ENCODE measurements at places on chromosomes 2 and 18.

DNA sequence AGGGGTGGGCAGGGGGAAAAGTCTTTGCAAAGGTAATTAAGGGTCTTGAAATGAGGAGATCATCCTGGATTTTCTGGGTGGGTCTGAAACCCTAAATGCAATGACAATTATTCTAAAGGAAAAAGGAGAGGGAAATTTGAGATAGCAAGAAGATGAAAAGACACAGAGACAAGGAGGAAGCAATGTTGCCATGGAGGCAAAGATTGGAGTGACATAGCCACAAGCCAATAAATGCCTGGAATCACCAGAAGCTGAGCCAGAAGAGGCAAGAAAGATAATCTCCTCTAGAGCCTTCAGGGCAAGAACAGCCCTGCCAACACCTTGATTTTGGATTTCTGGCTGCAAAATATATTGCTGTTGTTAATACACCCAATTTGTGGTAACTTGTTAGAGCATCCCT is 1246.3 kb upstream of the PIK3C3 start:
- DNase-seq: no peak

DNA sequence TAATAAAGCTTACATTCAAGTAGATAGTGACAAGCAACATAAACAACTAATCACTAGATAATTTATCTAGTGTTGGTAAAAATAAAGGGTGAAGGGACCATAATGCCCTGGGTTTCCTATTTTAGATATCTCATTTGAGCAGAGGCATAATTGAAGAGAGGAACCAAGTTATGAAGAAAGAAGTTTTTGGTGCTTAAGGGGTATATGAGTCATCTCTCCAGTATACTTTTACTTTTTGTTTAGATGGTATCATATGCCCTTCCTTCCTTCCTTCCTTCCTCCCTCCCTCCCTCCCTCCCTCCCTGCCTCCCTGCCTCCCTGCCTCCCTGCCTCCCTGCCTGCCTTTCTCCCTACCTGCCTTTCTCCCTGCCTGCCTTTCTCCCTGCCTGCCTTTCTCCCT is 1053.5 kb upstream of the CELF4 start:
- DNase-seq: no peak

DNA sequence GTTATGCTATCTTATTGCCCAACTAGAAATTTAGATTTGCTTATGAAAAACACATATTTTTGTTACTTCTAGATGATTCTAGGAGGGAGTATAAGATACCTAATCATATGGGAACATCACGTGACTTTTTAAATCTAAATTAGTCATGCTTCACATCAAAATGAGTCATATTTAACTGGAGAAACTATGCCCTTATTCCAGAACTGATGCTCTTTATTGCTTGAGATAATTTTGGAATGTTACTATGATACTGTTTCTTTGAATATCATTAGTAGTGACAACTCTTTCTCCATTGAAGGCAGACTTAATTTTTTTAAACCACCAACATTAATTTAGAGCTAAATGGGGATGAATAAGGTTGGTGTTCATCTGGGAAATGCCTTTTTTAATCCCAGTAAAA is 19.9 kb upstream of the ELAC1 start:
- DNase-seq: no peak

GRCh38 chr18:26710470-26711096 is 154.9 kb downstream of the AQP4 start:
- DNase-seq: no peak

- DNase-seq: peak; percentile 45
Measured at GRCh38 chr2:205766779-205767359, 84.6 kb downstream of the NRP2 start.

- no peak for DNase-seq
Measured at GRCh38 chr2:51201295-51201694, 169.4 kb upstream of the NRXN1 start.

DNA sequence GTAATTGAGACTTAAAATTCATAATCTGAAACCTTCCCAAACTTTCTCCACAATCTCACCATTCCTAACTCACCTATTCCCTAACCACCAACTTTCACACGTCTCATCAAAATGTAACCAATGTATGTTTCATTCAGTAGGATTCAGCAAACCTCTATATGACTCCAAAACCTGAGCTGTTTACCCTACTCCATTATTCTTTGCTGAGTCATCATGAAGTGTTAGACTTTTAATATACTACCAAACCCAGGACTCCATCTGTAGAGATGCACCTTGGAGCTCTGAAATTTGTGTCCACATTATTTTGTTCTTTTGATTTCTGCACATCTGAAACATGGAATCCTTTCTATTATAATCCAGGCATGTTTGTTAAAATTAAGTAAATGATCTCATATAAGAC is 727.0 kb upstream of the PIK3C3 start:
- DNase-seq: no peak

DNA sequence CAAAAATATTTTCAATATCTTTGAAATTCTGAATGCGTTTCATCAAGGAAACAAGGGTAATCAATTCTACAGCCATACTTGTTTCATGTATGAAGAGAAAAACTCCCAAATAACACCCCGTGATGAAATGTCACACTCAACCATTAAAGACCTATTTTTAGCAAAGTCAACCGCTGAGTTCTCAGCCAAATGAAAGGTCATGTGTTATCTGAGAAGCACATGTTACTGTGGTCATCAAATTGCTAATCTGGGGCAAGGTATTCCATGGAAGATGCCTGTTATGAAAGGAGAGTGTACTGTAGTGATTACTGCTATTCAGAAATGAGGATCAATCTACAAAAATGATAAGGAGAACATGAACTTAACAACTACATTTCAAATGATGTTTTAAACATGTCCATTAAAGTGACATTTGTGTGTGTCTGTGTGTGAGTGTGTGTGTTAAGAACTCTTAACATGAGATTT is 126.7 kb downstream of the BCL2 start:
- no peak for DNase-seq

DNA sequence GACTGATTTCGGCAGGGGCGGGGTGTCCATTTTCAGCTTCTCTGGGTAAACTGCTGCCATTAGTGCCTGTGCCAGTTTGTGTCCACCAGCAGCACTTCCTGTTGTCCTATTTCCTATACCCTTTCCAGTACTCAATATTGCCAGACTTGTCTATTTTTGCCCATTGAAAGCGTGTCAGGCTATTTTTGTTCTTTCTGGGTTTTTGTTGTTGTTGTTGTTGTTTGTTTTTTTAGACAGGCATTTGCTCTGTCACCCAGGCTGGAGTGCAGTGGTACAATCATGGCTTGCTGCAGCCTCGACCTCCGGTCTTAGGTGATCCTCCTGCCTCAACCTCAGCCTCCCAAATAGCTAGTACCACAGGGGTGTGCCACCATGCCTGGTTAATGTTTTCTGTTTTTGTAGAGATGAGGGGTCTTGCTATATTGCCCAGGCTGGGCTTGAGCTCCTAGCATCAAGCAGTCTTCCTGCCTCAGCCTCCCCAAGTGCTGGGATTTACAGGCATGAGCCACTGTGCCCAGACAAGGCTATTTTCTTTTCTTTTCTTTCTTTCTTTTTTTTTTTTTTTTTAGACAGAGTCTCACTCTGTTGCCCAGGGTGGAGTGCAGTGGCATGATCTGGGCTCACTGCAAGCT is 8.5 kb downstream of the PRELID3A start:
- DNase-seq: no peak

GRCh38 chr2:155846259-155846658 is 486.3 kb downstream of the NR4A2 start:
- no peak for DNase-seq
